Heart left ventricle (tissue), 16 donors: ENCODE measurements at places on chromosomes 13 and 19. TPM values are rescaled to one million over a fixed set of nuclear protein-coding genes. Genes with fewer than 3 reads are reported as not detected.

Gene GGN
- 0.45 TPM for total RNA-seq

- DNase-seq: no peak
Measured at GRCh38 chr19:32809754-32810153, 59.8 kb downstream of the SLC7A9 start.

Gene TMEM221
- total RNA-seq: not detected

GRCh38 chr13:53863520-53863919 lies 834.9 kb downstream of the OLFM4 start:
- DNase-seq: no peak

GRCh38 chr19:3821156-3821555 lies 35.0 kb upstream of the MATK start:
- no peak for DNase-seq

Gene COX7A1
- total RNA-seq: 2,550 TPM

Gene IGFL3
- not detected for total RNA-seq

DNA sequence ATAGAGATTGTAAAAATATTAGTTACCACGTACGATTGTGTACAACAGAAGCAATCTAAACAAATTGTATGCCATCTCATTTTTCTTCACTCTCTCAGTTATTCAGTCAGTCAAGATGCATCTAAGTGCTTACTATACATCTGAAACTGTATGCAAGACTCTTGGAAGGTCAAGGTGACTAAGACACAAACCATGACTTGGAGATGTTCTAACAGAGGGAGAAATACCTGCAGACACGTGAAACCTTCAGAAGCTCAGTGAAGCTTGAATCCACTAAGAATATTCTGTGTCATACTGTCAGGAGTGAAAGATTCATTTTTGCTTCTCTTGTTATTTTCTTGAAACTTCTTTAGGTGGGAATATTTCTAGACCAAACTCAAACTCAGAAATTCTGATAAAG lies 365.4 kb downstream of the ITGBL1 start:
- DNase-seq: no peak
